Motor neuron (in vitro differentiated cells): ENCODE measurements at places on chromosomes 6 and 20.

DNA sequence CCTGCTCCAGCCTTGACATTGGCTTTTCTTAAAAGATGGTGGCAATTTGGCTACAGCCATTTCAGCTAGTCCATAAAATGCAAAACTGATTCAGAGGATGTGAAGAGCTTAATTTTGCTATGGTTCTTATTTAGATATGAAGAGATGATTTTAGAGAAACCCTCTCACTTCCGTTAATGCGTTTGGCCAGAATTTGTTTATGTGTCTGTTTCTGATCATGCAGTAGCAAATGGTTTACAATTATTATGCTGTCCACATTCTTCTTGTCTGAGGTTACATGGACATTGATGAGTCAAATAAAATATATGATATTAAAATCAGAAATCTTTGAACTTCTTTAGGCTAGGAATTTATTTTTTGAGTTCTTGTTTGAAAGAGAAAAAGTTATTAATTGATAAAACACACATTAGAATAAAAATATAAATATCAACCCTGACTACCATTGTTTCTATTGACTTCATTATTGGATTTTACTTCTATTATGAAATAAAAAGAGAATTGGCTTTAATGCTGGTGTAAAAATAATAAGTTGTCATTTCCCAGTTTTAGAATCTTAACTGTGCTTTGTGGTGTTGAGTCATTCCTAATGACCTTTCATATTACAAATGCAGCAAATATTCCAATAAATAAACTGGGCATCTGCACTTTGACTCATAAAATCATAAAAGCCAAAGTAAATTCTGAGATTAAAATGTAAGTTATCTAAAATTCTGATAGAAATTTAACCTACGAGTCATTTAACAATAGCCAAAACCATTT lies 1286.0 kb upstream of the GJE1 start:
- no peak for ATAC-seq

DNA sequence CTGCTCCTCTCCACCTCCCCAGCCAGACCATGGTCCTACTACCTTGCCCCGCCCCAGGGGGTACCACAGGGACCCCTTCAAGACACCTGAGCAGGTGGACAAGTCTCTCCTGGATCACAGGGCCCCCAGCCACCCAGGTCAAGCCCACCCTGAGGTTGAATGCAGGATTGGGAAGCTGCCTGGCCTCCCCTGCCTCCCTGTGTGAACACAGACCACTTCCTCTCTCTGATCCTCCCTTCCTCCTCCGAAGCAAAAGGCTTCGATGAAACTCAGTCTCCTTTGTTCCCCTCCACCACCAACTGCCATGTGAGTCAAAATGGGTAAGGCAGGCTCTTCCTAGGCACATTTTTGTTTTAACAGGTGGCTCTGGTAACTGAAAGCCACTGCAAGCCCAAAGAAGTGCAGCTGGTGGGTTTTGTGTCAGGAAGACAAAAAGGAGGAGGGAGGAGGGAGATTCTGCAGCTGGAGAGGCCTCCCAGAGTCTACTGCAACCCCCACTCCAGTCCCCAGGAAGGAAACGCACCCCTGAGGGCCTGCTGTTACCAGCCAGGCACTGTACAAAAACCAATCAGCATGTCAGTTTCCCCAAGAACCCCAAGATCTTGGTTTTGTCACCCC lies 5.4 kb downstream of the ADA start:
- ATAC-seq, result no peak

GRCh38 chr6:127207591-127208120 lies 59.0 kb upstream of the RNF146 start:
- no peak for ATAC-seq

DNA sequence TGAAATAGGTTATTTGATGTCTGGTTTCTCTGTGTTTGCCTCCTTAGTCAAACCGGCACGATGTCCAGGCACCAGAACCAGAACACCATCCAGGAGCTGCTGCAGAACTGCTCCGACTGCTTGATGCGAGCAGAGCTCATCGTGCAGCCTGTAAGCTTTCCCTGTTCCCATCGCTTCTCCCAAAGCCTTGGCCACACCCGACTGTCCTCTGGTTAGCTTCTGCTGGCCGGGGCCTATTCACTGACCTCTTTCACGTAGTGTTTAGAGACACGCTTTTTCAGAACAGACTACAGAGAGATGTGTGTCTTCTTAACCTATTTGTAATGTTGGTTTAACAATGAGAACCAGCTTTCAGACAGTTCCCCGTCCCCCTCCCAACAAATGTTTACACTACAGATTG lies 14.2 kb downstream of the DSP start:
- ATAC-seq, result no peak

GRCh38 chr6:125832391-125833117 lies 41.8 kb downstream of the NCOA7 start:
- no peak for ATAC-seq

DNA sequence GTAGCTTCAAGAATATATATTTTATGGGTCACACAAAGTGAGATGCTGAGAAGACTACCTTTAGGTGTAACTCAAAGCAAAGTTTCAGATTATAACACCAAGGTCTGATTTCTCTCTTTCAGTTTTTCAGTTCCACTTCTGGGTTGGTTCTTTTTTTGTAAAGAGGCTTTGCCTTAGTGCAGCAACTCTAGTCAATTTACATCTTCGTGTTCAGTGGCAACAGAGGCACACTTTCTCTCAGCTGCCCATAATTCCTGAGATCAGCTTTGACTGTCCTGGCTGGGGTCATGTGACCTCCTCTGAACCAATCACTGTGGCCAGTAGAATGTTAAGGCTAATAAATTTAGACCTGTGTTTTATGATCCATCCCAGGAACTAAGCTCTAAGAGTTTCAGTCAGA lies 120.2 kb downstream of the TINAG start:
- no peak for ATAC-seq

DNA sequence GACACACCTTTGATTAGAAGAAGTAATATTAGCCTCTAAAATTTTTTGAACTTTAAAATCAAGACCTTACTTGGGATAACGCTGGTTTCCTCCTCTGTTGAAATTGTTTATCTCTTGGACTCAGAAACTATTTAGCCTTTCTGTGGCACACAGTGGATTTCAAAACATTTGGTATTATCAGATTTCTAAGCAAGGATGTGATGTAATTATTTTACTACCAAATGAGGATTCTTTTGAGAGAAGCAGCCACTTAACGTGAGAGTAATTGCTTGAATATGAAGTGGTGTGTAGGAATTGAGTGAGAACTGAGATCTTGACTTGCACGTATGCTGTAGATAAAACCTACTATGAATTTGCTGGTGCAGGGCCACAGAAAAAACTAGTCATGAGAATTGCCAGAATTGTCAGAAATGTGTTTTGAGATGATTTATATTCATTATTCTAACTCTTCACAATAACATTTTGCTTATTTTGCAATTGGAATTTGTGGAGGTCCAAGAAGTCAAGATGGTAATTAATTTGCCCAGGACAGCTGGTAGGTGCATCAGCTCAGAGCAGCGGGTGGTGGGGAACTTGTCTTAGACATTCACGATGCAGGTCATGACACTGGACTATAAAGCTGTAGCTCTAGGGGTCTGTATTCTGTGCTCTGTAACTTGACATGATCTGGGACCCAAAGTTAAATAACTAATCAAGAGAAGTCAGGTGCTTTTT lies 53.4 kb downstream of the AKAP12 start:
- no peak for ATAC-seq

DNA sequence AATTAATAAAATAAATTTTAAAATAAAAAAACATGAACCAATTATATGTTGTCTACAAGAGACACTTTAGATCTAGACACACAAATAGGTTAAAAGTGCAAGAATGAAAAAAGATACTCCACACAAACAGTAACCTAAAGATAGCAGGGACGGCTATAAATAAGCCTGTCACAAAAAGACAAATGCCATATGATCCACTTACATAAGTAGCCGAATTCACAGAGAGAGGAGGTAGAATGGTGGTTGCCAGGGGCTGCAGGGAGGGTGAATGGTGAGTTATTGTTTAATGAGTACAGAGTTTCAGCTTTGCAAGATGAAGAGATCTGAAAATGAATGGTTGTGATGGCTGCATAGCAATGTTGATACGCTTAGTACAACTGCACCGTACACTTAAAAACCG lies 32.7 kb downstream of the KATNA1 start:
- no peak for ATAC-seq

GRCh38 chr6:167882244-167882643 lies 55.5 kb downstream of the AFDN start:
- no peak for ATAC-seq

- no peak for ATAC-seq
Measured at GRCh38 chr20:57814529-57814928, 104.7 kb upstream of the PMEPA1 start.

- peak; percentile 51 for ATAC-seq
Measured at GRCh38 chr6:41591859-41592502, 45.8 kb downstream of the FOXP4 start.

DNA sequence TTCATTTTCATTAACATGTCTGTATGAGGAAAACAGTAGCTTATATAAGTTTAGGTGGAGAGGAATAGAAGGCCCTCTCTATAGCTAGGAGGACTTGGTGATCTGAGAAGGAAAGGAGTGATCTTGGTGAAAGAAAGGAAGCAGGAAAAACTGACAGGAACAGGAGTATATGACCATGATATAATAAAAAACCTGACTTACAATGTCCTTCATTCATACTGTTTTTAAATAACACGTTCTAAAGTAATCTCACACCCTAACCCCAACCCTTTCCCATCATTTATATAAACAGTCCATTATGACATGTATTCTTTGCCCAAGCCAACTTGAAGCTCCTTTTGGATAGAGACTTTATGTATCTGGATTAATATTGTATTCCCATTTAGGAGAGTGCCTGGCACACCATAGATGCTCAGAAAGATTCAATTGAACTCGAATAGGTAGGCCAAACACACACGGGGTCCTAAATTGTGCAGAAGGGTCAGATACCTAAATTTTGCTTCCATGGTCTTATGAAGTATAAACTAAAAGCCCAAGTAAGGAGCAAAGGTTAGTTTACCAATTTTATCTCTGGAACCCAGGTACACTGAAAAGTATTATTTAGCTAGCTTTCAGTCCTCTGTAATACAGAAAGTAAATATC lies 75.9 kb downstream of the OR2B2 start:
- ATAC-seq, result no peak

- no peak for ATAC-seq
Measured at GRCh38 chr6:14644381-14644780, 526.8 kb downstream of the CD83 start.

- ATAC-seq, result peak; percentile 99
Measured at GRCh38 chr6:125986301-125987025, at the start of gene TRMT11. Gene TRMT11 (plus strand): TSS chr6:125986540. CDS start chr6:125986551, 11 bp downstream.

DNA sequence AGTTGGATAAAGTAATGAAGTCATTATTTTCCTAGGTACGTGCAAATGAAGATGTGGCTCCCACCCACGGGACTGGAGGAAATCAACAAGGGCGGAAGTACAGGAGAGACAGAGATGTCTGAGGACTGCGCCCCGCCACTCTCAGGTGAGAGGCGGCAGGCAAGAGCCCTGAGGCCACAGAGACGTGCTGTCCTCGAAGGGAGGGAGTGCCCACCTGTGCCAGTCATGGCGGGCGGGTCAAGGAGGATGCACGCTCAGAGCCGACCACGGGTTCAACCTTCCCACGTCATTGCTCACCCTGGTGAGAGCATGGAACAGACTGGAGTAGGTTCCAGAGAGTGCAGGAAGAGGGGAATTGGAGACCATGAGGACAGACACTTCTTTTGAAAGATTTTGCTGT lies 12.7 kb downstream of the CST8 start:
- no peak for ATAC-seq

GRCh38 chr6:37072526-37072925 lies 67.1 kb downstream of the FGD2 start:
- ATAC-seq, result no peak

GRCh38 chr6:10535193-10535592 lies 14.0 kb downstream of the GCNT2 start:
- ATAC-seq, result no peak

- no peak for ATAC-seq
Measured at GRCh38 chr6:51120016-51120415, 301.3 kb downstream of the TFAP2B start.

DNA sequence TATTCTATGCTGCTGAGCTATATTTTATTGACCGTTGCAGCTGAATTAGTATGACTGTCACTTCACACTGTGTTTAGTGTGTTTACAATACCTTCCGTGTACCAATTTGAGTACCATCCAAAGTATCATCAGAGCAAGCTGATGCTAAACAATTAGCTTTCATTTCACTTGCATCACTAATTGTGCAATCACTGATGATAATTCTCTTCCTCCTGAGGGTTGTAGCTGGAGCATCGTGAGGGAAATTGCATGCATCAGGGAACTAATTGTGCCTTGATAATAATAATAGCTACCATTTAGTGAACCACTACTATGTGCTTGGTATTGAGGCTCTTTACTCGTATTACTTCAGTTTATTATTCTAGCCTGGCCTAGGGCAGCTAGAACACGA lies 384.8 kb upstream of the SOX4 start:
- ATAC-seq, result no peak

- ATAC-seq, result peak; percentile 85
Measured at GRCh38 chr6:112281821-112282615, 27.7 kb upstream of the LAMA4 start.

GRCh38 chr6:31911826-31912585 lies 10.1 kb upstream of the ZBTB12 start:
- no peak for ATAC-seq

DNA sequence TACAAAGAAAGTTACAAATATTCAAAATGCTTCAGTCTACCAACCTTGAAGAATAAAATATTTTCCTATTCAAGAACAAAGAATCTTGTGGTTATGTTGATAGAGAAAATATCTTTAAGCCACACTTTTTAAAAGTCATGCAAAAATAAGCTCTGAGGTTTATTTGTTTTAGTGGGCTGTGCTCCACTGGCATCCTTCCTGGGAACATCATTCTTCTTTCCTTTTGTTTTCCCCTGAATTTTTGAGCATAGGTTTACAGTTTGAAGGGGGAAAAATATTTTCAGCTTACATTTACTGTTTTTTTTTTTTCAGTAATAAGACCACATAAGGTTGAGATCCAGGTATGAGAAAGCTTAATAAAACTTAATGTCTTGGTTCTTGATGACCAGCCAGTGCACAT lies 72.0 kb upstream of the BACH2 start:
- ATAC-seq, result no peak

DNA sequence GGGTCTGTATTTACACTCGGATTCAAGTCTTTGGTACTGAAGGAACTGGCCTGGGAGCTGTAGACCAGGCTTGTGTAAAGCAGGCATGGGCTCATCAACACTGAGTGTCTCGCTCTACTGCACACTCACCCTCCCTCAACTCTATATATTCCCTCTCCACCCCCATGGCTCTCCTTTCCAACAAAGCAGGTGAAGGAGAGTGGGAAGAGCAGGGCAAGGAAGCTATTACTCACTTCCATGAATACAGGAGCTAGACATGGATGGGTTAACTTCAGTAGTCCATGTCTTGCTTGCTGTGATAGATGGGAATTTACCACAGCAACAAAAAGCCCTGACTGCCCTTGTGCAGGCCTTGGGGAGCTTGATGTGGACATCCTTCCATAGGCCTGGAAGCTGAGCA lies 20.7 kb upstream of the SLC2A12 start:
- ATAC-seq, result no peak

DNA sequence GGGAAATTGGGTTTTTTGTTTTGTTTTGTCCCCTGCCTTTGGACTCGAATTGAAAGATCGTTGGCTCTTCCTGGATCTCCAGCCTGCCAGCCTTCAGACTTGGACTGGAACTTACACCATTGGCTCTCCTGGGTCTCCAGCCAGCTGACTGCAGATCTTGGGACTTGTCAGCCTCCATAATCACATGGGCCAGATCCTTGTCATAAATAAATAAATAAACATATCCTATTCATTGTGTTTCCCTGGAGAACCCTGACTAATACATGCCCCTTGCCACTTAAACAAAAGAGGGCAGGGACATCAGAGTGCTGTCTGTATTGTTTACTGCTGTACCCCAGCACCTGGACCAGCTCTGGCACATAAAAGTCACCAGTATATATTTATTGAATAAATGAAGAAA lies 101.5 kb downstream of the CAP2 start:
- ATAC-seq, result no peak
